ENCODE measurements at places on chromosomes 2 and 18.

DNA sequence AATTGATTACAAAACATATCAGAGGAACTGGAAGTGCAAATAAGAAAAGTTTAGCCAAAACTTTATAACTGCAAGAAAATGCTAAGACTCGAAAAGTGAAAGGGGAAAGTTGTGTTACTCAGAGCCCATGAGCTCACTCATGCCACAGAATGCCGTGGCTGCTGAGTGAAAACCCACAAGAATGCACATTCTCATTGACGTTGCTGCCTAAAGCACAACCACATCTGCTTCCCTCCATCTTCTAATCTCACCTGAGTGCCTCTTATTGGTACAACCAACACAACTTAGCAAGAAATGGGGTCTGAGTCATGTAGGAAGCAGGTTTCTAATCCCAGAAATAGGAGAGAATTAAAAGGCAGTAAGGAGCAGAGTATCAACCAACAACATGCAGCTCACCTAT is 259.7 kb downstream of the LNPK start:
- no peak for DNase-seq

DNA sequence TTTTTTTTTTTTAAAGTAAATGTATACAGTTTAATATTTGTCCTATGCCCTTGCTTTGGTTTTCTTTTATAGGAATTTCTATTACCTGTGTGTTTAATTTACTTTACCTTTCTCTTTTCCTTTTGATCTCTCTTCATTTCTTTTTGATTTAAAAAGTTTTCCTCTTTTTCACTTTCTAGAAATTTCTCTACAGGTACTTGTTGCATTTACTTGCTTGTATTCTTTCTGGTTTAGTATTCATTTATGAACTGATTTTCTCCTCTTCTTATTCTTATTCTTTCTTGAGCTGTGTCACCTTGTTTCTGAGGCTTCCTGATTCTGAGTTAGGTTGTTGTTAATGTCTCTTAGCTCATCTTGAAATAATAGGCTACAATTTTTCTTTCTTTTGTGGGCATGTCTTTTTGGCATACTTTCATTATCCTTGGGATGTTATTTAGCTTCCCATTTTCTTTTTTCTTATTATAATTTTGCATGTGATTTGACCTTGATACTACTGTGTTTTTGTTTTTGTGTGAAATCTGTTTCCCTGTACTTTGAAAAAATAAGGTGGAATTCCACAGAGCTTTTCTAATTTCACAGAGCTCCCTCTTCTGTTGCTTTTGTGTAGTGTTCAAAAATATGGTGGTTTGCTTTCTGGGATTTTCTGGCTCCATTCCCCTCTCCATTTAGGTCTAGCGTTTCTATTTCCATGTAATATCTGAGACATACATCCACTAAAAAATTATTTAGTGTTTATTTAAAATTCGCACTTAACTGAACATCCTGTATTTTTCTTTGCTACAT is 25.5 kb upstream of the ALMS1 start:
- no peak for DNase-seq

GRCh38 chr2:221156062-221156734 is 415.9 kb downstream of the EPHA4 start:
- no peak for DNase-seq

GRCh38 chr2:241158546-241158900 is 8.3 kb downstream of the PPP1R7 start:
- no peak for DNase-seq

- DNase-seq, result no peak
These were observed 27.5 kb downstream of the ZNF638 start for GRCh38 chr2:71358931-71359671.

DNA sequence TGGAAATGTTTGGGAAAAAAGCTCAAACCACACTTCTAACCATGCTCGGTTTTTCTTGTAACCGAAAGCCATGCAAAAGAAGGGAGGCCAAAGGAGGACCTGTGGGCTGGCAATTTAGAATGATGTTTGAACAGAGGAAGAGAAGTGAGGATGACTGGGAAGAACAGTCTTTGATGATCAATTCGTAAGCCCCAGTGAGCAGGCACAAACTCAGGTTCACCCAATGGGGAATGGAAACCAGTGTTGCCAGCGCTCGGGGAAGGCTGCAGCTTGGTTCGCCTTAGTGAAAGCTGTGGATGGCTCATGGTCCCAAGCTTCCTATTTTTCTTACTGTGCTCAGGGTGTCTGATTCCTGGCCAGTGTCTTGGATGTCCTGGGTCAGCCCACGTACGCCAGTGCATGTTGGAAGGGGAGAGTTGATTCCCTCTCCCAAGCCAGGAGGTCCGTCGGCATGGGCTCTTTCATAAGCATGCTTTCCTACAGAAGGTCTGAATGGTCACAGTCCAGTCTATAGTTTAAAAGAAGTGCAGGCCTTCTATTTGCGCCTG is 79.2 kb downstream of the VAPA start:
- DNase-seq, result no peak

GRCh38 chr2:88167740-88168139 is 2.4 kb upstream of the THNSL2 start:
- DNase-seq, result no peak

- no peak for DNase-seq
These were observed 3.4 kb upstream of the CXCR4 start for GRCh38 chr2:136121204-136121910.

GRCh38 chr2:32061973-32062861 is 1.1 kb upstream of the SPAST start:
- no peak for DNase-seq

DNA sequence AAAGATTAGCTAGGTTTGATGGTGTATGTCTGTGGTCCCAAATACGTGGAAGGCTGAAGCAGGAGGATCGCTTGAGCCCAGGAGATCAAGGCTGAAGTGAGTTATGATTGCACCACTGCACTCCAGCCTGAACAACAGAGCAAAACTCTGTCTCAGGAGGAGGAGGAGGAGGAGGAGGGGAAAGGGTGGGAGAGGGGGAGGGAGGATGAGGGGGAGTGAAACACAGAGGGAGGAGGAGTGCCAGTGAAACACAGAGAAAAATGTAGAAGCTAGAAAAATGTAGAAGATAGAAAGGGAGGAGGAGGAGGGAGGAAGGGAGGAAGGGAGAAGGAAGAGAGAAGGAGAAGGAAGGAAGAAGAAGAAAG is 387.5 kb downstream of the MTX2 start:
- DNase-seq, result no peak

GRCh38 chr2:22020091-22020742 is 896.4 kb downstream of the TDRD15 start:
- DNase-seq, result no peak

DNA sequence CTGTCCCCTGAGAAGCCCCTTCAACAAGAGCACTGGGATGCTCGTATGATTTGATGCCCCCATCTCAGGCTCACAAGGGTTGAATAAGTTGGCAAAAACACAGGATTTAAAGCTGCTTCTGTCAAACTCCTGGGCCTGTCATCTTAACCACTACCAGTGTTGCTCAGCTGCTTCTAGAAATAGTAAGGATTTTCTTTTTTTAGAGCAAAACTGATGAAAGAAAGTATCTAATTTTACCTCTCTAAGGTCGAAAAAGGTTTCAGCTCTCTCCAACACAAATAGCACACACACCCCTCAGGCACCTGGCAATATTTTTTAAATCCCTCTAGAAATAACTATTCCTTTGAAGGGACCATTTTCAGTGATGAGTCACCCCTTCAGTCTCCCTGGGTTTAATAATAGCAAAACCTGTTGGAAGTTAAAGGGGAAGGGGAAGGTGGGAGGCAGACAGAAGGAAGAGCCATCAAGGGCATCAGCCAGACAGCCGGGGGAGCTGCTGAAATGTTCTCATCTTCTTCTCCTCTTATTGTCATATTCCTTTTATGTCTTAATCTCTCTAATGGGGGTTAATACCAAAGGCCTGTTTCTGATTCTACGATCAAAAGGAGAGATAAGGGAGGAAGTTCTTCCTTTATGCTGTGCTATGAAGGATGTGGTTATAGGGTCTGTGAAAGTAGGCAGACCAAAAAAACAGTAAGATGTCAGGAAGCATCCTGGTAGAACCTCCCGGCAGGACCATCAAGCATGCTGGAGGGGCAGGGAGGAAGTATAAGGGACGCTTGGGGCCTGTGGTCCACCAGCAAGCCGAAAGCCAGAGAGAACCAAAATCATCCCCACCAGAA is 31.9 kb upstream of the SLC35G4 start:
- no peak for DNase-seq

DNA sequence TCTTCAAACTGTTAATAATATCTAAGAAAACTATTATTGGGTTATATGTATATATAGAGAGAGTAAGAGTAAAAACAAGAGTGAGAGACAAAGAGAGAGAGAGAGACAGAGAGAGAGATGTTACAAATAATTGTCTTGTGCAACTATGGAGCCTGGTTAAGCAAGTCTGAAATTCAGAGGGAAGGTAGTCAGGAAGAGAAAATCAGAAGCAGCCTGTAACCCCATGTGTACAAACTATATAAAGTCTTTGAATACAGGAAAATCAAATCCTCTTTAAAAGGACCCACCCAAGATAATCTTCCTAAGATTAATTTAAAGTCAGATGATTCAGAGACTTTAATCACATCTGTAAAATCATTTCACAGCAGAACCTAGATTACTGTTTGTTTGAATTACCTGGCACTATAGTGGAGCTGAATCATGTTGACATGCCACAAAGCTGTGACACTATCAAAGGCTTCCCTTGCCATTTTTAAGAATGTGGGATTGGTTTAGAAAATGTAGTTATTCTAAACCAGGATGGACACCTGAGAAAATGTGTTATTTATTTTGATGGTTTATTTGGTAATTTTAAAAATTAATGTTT is 301.7 kb upstream of the FSIP2 start:
- DNase-seq, result no peak
